Lung microvascular endothelial cell (primary cell): ENCODE measurements at places on chromosomes 16 and 17. TPM values are rescaled to one million over a fixed set of nuclear protein-coding genes. Genes with fewer than 3 reads are reported as not detected.

- DNase-seq: peak; percentile 21
These were observed 448 bp downstream of the STAT5B start for GRCh38 chr17:42275527-42276358.

- DNase-seq: no peak
These were observed 28.5 kb upstream of the EFCAB13 start for GRCh38 chr17:47295037-47295873.

GRCh38 chr17:45247429-45248131 lies 14.3 kb downstream of the SPATA32 start:
- DNase-seq: peak; percentile 46

DNA sequence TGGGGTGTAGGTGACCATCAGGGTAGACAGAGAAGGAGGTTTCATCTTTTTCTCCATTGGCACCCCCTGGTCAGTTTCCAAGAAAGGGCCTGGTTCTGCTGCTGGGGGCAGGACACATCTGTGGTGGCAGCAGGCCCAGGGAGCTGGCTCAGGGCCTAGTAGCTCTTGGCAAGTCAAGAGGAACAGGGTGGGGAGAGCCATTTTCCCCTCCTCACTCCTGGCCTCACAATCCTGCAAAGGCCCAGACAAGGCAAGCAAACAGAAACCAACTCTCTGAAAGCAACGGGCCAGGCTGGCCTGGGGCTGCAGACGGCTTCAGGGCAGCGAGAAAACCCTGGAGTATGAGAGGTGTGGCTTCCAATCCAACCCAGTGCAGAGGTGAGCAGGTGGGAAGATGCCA lies 192.9 kb upstream of the DYNLRB2 start:
- DNase-seq: peak; percentile 27

- no peak for DNase-seq
These were observed 30.6 kb upstream of the MAP3K14 start for GRCh38 chr17:45347444-45347843.

- peak; percentile 13 for DNase-seq
These were observed 521 bp upstream of the G6PC3 start for GRCh38 chr17:44069974-44070454.

DNA sequence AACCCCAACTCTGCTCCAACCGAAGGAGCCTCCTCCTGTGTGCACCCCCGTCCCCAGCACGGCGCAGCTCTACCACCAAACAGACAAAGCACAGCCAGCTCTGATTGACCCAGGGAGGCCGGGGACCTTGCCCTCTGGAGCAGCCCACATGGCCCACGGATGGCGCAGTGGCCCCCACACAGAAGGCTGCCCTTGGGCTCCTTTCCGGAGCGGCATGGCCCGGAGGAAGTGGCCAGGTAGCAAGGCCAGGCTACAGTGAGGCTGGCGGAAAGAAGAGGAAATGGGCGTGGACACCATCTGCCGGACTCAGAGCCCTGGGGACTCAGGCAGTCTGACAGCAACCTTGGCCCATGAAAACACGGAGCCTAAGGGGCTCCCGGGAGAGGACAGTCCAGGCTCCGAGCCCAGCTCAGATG lies 19.9 kb upstream of the ZC3H18 start:
- no peak for DNase-seq

DNA sequence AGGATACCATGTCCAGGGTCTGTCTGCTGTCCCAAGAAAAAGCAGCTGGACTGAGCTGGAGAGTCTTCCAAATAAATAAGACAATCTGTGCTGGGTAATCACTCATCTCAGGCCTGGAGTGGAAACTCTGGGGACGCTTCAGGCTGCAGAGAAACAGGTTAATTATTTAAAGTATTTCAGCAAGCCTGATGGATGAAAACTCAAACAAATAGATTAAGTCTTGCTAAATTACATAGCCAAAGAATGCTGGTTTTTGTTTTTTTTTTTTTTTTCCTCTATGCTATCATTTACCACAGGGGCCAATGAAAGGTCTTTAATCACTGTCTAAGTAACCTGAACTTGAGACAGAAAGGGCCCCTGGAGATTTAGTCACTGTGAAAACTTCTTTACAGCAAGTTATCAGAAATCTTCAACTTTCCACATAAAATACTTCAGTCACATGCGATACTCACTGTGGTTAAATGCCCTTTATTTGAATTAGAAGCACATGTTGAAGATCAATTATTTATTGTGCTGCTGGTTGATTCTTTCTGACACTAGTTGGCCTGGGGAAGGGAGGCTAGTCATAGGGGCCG lies 31.0 kb upstream of the KCNJ2 start:
- DNase-seq: no peak

GRCh38 chr17:75174996-75175395 lies 7.8 kb downstream of the SUMO2 start:
- DNase-seq: no peak

GRCh38 chr16:57764341-57765159 lies 29.0 kb downstream of the KATNB1 start:
- DNase-seq: peak; percentile 54

DNA sequence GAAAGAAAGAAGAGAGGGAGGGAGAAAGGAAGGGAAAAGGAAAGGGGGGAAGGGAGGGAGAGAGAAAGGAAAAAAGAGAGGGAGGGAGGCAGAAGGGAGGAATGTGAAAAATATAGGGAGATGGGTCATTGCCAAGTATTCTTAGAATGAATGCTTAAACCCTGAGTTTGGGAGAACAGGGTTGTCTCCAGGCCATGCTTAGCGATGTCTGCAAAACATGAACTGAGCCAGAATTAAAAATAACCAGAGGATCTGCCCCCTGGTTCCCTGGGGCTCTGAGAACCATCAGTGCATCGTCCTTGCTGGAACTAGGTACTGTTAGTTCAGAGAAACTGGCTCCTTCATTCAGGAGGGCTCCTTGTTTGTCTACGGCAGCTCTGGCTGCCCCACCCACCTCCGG lies 170.4 kb downstream of the IRX5 start:
- no peak for DNase-seq

DNA sequence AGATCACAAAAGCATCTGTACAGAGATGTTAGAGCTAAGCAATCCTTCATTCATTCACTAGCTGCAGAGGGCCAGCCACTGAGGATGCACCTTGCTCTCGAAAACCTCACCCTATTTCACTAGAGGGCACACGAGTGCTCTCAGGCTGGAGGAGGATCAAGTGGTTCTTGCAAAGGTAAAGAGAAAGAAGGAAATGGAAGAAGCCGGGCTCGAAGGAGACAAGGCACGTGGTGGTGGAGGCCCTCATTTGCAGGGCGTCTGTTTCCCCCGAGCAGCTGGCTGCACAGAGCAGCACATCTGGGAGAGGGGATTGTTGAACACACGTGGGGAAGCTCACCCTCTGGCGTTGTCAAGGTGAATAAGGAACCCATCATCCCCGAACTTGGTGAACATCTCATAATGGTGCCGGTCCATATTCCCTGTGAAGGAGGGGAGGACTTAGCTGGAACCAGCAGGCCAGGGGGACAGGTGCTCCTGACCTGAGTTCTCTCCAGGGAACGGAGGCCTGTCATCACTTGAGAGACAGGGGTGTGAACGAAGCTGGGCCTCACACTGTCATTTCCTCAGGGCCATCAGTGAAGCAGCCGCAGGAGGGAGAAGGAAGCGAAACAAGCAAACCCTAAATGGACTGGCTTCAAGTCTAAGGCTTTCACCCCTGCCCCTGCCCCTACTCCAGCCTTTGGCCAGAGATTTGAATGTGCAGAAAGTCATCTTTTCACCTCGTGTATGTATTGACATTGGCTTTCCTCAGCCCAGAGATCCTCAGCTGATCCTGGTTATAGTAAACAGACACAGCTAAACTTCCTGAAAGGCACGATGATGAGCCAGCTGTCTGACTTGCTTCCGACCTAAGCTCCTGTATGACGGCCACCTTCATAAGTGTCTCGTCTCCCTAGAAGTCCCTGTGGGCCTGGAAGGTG lies 27.6 kb downstream of the PRKAR1A start:
- DNase-seq: no peak

SLC16A13 gene
- total RNA-seq: 1.3 and 2.4 TPM in 2 replicates

ENPP7 gene
- not detected in 2 replicates for total RNA-seq

LLGL2 gene
- total RNA-seq: 8.3 and 14.7 TPM in 2 replicates

TNRC6C gene
- 5.7 and 7.5 TPM in 2 replicates for total RNA-seq

SP2 gene
- total RNA-seq: 0.87 and 1.8 TPM in 2 replicates
